ENCODE measurements at places on chromosomes 2 and 18.

- DNase-seq, result no peak
These were observed 545.8 kb downstream of the CNTNAP5 start for GRCh38 chr2:124570872-124571271.

GRCh38 chr2:19224011-19224410, 134.4 kb downstream of the OSR1 start:
- no peak for DNase-seq

DNA sequence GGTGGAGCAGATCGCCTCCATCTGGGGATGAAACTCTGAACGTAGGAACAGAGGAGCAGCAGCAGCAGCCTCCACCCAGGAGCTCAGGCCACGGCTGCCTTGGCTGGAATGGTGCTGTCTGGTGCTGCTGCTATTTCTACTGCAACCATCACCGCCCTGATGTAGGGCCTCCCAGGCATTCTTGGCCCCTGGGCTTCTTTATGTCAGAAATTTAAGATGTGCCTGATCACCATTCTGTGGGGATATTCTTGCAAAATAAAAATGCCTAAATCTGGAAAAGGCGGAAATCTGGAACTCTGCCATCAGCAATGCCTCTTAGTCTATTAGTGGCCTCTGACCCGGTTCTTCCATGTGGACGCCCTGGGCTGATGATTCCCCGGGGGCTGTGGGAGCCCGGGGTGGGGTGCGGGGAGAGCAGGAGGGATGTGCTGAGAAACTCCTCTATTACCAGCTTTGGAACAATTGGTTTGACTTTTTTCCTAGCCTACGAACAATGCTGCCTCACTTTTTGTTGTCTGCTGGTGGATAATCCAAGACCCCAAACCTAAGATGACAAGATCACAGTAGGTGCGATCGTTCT, 47.2 kb downstream of the FAM124B start:
- no peak for DNase-seq

DNA sequence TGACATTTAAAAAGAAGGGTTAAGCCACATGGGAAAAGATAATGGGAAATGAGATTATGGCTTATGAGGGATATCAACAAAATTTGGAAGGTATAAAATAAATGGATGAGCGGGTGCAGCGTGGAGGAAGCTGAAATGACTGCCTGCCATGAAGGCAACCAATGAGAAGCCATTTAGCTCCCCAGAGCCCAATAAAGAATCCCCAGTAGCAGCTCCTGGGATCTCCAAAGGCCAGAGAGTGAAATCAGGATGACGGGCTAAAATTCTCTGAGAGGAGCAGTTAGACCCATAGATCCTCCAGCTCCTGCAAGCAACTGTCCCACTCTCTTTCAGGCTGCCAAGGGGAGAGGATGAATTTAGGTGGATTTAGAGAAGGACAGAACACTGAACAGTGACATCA, 12.9 kb upstream of the MAPRE3 start:
- DNase-seq, result no peak

DNA sequence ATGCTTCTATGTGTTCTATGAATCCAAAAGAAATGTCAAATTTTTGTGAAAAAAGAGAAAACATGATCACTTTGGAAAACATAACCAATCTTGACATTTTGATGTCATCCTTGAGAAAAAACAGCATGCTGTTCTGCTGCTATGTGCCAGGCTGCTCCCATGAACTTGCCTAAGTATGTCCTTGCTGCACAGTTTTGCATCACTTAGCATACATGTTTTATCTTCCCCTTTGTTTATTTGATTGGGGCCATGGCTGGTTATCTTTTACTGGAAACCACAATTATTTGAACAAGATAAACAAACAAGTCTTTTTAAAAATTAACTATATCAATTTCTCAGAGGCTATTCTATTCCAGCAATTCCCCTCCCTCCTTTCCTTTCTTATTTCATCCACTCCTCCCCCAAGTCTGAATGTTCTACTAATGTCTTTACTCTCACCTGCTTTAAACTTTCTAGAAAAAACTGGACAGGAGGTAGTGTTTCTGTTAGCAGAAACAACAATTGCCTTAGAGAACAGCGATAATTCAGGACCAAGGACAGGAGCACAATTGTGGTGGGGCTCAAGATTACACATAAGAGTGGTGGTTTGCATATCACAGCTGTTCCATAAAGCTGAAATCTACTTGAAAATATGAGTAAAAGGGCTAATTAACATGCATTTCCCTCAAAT, 6.7 kb downstream of the AOX1 start:
- no peak for DNase-seq

DNA sequence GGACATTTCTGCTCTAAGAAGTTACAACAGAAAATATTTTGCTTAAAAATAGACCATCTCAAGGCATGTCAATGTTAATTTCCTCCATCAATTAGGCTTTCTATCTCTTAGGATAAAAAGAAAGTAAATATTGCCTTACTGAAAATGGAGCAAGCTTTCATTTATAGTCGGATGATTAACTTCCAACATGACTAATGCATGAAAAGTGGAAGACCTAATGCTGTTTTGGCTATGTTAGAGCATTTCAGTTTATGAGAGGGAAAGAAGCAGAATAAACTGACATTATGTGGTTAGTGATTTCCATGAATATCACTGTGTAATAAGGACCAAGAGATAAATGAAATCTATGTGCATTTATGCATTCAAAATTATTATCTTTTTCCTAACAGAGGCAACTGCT, 475.2 kb upstream of the UBE2E3 start:
- DNase-seq, result no peak

- no peak for DNase-seq
These were observed 225.4 kb upstream of the SIX3 start for GRCh38 chr2:44716131-44716530.

DNA sequence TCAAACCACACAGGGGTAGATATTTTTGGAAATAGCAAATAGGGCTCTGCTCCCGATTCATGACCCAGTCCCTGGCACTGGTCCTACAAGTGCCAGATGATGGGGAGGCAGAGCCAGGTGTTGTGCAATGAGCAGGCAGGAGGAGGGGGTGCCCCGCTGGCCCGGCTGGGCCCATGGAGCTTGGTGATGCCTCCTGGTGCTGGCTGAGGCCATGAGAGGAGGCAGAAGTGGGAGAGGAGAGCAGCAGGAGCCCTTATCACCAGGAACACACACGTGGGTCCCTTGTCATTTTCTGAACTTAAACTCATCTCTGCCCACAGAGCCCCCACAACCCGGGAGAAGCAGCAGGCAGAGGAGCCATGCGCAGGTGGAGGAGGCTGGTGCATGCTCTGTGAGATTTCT, 90.5 kb upstream of the MAPK4 start:
- no peak for DNase-seq

DNA sequence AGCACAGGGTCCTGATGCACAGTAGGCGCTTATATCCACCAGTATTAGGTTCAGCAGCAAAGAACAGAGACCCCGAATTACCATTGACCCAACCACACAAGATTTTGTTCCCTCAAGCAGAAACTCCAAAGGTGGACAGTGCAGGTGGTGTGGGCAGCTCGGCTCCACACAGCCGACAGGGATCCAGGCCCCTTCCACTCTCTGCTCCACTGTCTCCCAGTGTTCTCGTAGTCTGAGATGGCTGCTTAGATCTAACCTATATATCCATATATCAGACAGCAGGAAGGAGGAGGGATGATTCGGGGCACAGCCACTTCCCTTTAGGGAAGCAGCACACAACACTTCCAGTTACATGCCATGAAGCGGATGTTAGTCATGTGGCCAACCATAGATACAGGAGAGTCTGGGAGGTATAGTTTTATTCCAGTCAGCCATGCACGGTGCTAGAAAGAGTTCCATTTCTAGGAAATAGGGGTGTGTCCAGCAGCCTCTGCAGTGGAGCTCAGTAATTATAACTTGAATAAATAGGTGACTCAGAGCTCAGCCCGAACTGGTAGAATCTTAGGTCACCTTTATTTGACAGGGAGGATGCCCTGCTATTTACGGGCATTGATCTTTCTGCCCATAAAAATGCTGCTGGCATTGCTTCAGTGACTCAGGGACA, 158.9 kb downstream of the TWIST2 start:
- DNase-seq, result peak; percentile 44

- no peak for DNase-seq
These were observed 54.4 kb downstream of the RAB31 start for GRCh38 chr18:9762526-9762925.

DNA sequence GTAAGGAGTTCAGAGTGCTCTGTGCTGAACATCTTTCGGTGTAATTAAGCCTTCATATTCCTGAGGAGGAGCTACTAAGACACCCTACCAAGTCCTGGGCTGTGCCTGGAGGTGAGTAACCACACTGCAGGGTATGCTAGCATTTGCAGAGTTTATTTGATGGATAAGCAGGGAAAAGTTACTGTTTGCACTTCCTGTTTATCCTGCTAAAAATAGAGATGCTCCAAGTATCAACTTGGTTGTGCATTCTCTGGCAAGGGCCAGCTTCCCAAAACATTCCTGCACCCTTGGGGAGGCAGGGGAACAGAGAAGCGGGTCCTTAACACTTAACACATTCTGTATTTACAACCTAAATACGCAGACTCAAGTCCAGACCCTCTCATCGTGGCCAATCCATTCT, 49.8 kb downstream of the PARD6G start:
- DNase-seq, result no peak

GRCh38 chr2:136059036-136059472, 58.9 kb downstream of the CXCR4 start:
- DNase-seq, result no peak

GRCh38 chr2:69482471-69482870, 45.2 kb upstream of the NFU1 start:
- DNase-seq, result no peak

GRCh38 chr2:159604159-159604558, 12.2 kb downstream of the BAZ2B start:
- no peak for DNase-seq

DNA sequence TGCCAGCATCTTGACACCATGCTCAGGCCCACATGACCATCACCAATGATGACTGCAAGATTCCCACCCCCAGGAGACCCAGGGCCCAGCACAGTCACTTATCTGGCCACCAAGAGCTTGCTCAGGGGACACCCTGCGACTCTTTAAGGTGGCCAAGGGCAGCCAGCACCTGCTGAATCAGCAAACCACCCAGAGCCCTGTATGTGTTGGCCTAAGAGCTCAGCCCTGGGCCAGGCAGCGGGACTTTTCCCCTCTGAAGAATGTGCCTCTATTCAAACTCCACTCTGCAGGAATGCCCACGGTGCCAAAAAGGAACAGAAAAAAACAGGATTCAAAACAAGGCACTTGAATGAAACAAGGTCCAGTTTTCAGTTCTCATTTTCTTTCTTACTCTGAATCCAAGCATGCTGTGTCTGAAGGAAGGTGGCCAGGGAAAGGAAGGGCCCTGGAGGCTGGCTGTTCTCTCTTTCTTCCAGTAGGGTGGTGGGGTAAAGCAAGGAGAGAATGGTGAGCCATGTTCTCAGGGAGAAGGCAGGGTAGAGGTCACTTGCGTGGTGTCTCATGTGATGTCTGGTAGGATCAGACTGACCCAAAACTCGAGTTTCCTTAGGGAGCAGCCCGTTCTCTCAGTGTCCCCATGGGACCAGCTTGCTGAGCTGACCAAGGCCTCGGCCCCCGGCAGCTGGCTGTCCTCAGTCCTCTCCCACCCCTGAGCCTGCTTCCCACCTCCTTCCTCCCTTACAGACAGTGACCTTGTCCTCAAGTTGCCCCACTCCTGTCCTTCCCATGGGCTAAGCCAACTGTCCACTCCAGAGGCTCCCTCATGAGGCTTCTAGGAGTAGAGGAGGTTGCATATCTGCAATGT, 150.0 kb downstream of the RNF152 start:
- no peak for DNase-seq

DNA sequence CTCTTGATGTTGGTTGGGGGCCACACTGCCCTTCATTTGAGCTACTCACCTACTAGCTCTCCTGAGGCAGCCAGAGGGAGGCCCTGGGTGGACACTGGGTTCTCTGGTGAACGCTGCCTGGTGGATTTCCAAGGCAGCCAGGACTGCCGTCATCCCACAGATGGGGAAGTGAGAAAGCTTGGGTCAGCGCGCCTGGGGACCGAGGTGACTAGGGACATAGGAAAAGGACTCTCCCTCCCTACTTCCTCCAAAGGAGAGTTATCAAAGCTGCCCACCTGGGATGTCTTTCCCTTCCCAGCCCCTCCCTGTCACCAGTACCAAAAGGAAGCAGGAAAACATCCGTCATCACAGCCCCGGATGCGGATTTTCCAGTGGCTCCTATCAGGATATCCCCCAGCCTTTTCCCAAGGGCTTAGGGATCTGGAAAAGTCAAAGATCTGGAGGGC, 3.8 kb upstream of the SEMA4C start:
- DNase-seq, result no peak

GRCh38 chr2:32894119-32894728, 52.5 kb upstream of the LTBP1 start:
- DNase-seq, result no peak

GRCh38 chr18:63105636-63106316, 213.8 kb downstream of the BCL2 start:
- DNase-seq, result no peak

DNA sequence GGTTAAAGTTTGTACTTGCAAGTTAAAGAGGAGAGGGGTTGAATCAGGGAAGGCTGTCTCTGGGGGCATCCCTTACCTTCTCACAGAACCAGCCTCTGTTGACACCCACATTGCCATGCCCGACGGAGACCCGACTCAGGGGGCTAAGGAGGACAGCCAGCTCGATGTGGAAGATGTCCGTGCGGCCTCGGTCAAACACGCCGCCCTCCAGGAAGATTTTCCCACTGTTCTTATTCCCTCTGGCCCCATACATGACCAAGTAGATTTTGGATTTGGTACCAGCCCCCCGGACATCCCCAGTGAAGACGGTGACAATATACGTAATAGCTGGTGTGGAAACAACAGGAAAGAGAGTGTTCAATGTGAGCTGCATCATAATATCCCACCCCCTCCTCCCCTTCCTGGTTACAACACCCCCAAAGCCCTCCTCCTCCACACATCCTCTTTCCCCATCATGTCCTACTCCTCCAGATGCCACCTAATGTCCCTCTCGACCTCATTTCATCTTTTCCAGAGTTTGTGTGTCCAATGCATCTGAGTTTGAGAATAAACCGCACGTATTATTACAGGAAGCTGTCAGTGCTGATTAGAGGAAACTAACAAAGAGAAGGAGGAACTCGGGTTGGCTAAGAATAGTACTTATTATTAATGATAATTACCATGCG, 55.7 kb downstream of the LOXHD1 start:
- no peak for DNase-seq

GRCh38 chr2:217741381-217741955, 261.3 kb downstream of the TNS1 start:
- no peak for DNase-seq

DNA sequence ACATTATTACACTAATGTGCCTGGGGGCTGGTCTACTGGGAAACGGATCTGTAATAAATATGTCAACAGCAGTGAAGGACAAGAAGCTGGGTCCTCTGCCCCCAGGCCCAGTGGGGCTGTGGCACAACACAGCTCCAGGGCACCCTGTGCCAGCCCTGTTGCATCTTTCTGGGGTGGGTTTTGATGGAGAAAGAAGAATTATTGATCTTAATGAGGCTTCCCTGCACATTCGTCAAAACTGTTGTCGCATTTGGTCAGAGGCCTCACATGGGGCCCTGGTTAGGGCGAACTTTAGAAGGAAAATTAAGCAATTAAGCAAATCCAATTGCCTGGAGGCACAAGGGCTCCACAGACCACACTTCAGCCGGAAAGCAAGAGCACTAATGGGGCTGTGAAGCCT, 30.0 kb upstream of the TWIST2 start:
- DNase-seq, result no peak
